ENCODE measurements at places on chromosomes 13 and 19.
A peak's percentile ranks its signal among the peaks of the same experiment; 100 is the strongest.

DNA sequence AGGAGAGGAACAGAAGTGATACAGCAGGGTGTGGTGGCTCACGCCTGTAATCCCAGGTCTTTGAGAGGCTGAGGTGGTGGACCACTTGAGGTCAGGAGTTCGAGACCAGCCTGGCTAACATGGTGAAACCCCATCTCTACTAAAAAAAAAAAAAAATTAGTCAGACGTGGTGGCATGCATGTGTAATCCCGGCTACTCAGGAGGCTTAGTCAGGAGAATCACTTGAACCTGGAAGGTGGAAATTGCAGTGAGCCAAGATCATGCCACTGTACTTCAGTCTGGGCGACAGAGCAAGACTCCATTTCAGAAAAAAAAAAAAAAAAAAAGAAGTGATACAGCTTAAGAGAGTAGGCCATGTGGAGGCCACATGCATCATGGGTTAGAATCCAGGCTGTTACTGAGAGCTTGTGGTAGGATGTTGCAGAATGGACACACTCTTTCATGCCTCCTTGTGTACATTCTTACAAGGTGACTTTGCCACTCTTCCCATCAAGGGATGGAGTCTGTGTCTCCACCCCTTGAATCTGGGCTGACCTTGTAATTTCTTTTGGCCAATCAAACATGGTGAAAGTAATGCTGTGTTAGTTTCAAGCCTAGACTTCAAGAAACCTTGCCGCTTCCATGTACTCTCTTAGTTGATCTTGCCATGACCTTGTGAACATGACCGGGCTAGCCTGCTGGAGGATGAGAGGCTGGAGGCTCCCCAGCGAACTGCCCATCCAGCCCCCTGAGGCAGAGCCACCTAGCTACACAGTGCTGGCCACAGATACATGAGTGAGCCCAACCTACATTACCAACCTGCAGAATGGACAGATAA is 12.3 kb downstream of the FAM187B start:
- no peak for DNase-seq

GRCh38 chr19:23800271-23800670 is 41.6 kb upstream of the ZNF681 start:
- DNase-seq: no peak

DNA sequence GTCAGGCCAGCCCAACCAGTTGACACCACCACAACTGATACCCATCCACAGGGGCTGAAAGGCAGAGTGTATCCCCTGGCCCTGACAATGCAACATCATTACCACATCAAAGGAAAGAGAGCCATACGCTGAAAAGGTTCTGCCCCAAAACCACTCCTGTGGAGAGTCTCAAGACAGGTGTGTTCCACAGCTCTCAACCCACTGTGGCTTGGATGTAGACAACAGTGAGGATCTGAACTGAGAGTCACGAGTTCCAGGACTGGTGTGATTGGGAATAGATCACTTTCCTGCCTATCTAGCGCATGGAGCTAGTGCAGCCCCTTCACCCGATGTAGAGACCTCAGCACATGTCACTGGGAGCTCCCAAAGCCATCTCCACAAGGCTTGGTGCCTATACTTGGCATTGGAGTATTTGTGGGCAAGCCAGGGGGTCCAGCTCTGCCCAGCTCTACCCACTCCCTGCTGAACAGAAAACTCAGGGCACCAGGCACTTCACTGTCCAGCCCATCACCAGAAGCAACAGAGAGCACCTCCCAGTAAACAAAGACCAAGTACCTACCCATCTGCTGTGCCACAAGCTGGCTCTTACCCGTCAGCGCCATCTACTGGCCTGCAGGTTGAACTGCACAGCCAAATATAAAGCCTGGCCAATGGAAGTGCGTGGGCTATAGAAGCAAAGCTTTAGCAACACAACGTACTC is 579.5 kb downstream of the UQCRFS1 start:
- peak; percentile 22 for DNase-seq

GRCh38 chr19:47729468-47729798 is 15.9 kb upstream of the NOP53 start:
- DNase-seq: no peak

GRCh38 chr13:73058432-73058735 is 421 bp upstream of the KLF5 start:
- DNase-seq: no peak

GRCh38 chr19:42293540-42293939 is 8.4 kb upstream of the PRR19 start:
- DNase-seq: no peak

DNA sequence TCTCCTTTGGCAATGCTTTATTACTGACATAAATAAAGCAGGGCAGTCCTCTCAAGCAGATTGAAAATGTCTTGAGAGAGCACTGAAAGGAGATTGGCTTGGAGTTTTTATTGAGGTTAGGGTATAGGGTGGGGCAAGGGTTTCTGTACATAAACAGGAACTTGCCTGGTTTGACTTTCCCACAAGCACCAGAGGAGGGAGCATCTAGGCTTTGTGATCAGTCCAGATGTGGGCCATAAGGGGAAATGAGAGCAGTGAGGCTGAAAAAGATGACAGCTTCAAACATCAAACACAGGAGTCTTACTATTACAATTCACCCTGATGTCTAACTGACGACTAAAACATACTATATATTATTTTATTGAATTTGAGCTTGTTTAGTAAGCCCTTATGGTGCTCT is 260.9 kb downstream of the MTUS2 start:
- DNase-seq: no peak

- no peak for DNase-seq
Measured at GRCh38 chr13:21911646-21912298, 240.9 kb downstream of the FGF9 start.

DNA sequence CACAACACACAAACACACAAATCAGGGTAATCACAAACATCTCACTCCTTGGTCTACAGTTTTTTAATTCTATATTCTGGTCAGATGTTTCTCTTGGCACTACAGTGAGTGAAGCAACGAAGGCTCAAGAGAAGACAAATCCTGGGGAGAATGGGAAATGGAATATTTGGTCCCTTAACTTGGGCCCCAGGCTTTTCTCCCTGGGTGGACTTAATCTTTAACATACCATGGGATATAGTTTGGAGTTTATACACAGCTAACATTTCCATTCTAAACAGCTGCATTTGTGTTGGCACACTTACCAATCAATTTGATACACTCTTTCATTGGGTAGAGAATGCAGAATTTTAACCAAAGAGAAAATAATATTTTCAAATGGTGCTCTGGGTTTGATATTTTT is 1132.6 kb upstream of the SLC10A2 start:
- no peak for DNase-seq

DNA sequence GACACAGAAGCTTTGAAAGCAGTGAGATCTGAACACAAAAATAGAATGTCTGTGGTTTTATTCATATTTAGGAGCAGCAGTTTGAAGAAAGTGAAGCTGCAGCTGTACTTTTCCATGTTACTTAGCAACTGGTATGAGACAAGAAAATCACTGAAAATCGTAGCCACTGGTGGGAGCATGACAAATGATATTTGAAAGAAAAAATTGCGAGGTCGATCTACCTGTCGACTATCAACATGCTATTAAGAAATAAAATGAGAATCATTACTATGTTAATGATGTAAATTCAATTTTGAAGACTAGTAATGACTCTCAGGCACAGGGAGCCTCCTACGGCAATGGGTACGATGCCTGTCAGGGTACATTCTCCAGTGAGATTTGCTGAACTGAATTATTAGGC is 436.4 kb downstream of the SLITRK5 start:
- DNase-seq: no peak

- DNase-seq: no peak
Measured at GRCh38 chr19:1168572-1169410, 5.3 kb downstream of the SBNO2 start.

DNA sequence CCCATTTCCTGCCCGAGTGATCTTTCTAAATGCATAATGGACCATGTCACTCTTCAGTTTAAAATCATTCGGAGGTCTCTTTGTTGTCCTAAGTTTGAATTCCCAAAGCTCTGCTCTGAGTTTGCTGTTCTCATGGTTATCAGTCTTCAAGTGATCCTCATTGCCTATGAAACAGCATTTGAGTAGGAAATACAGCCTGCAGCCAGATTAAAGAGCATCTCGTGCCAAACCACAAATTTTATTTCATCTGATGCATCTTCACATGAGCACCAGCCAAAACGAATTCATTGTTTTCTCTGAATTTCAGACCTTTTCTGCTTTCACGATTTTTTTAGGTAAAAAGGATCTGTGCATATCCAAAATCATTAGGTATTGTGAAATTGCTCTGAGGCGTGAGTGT is 299.6 kb downstream of the TDRD3 start:
- DNase-seq: no peak

- DNase-seq: peak; percentile 11
Measured at GRCh38 chr19:17125062-17125727, 49.6 kb downstream of the MYO9B start.

GRCh38 chr13:104779311-104779993 is 1713.2 kb upstream of the SLC10A2 start:
- no peak for DNase-seq

DNA sequence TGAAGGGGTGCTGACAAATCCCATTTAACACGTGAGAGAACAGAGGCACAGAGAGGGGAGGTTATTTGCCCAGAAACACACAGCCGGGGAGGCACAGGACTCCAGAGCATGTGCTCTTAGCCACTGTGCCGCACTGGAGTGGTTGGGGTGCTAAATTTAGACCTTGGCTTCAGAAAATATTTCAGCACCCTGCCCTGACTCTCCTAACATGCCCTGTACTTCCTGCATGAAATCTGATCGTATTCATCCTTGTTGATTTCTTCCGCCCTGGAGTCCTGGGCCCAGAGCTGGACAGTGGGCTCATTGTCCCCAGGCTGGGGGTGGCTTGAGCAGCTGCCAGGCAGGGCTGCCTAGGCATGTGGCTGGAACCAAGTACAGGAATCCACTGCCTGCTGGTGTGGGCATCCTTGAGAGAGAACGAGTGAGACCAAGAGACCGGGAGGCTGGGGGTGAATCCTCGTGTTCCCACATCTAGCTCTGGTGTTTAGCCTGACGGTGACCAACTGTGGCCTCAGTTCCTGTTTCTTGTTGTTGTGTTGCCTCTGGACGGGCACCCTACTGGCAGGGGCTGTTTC is 5.3 kb downstream of the SLC27A1 start:
- DNase-seq: no peak

DNA sequence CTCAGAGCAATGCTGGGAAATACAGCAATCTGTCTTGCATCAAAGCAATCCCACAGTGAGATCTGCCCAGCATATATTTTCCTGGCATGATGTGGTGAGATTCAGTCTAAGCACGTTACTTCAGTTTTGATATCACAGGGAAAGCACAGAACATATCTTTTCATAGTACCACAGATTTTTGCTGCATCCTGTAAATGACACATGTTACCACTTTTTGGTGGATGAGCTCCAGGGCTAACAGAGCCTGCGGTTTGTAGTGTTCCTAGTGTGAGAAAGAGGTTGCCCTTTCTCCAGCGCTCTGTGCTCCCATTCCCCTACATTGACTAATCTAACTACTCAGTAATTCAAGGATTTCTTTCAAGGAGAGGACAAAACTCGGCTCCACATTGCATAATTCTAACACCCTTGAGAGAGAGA is 409.0 kb downstream of the GPC6 start:
- DNase-seq: no peak

GRCh38 chr19:1223018-1223855 is 14.6 kb downstream of the CBARP start:
- no peak for DNase-seq

DNA sequence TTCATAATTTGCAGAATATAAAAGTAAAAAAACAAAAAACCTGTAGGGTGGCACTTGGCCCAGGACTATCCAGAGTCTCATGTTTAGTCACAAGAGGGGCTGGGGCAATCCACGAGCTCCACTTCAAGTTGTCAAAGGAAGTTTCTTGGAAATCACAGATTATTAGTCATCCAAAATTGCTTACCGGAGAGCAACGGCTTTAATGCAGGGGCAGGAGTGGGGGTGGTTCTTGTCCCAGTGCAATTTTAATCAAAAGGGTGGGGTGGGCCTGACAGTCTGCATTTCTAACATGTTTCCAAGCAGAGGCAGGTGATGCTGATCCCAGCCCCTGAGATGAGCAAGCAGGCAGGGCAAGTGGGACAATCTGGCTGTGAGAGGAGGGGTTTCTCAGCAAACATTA is 233.9 kb downstream of the ABCC4 start:
- DNase-seq: no peak

DNA sequence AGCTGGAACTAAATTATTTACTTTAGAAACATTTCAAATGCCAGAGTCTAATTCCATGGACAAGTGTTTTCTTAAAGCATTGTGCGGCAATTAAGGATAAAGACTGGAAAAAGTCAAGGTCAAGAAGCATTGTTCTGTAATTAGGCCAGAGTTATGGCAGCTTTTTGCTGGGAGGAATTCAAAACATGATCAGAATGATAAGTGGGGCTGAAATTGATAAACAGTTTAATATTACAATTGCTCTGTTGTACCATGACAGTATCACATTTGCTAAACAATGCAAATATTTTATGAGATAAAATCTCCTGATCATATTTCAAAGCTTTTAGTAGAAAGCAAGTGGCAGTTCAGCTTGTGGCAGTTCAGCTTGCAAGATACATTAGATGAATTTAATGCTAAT is 513.7 kb downstream of the GPC6 start:
- no peak for DNase-seq

DNA sequence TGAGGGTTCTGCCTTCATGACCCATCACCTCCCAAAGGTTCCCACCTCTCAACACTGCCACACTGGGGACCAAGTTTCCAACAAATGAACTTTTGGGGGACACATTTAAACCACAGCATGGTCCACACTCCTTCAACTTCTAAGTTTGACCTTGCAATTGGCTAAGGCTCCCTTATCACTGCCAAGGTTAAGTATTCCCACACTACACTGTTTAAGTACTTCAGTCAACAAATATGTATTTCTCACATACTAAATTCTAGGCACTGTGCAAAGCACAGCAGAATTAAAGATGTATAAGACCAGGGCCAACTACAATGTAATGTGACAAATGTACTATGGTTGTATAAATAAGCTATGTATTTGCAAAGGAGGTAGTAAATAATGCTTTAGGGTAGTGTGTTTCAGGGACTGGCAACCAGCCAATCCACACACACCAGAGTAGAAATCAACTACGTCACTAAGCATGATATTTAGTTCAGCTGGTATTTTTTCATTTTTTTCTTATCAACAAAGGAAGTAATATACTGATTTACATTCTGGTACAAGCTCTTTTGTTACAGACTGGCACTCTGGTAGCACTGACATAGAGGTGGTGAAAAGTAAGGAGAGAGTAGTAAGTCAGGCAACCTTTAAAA is 12.2 kb downstream of the NUFIP1 start:
- no peak for DNase-seq

GRCh38 chr13:30078059-30078458 is 227.6 kb upstream of the UBL3 start:
- no peak for DNase-seq

GRCh38 chr13:79782541-79783205 is 301.7 kb downstream of the NDFIP2 start:
- DNase-seq: no peak
